ENCODE measurements at places on chromosomes 11 and 22.

GRCh38 chr22:37211075-37211865 is 1.0 kb downstream of the SSTR3 start:
- DNase-seq, result no peak

DNA sequence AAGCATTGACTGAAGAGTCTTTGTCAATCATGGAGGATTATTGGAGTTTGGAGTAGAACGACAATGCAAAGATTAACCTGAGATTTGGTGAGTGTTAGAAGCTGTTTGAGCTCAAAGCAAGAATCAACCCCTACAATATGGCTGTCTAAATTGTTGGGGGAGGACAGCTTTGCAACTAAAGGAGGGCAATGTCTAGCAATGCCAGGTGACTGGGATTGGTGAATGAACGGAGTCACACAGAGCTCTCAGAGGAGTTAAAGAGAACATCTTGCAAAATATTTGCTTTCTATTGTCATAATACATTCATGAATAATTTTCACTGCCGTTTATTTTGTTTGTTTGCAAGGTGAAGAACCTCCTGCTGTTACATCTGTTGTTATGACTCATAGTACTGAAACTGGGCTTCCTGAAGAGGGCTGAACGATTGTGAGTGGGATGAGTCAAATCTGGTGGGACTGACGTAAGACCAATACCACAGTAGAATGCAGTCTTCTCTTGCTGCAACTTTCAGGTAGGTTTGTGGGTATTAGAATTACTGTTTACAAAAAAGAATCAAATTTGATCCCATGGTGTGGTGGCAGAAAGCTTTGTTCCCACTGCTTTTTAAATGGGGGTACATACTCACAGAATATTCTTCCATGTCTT is 281.9 kb downstream of the CADM1 start:
- DNase-seq, result no peak

- no peak for DNase-seq
These were observed 15.9 kb upstream of the PRODH start for GRCh38 chr22:18952022-18952421.

DNA sequence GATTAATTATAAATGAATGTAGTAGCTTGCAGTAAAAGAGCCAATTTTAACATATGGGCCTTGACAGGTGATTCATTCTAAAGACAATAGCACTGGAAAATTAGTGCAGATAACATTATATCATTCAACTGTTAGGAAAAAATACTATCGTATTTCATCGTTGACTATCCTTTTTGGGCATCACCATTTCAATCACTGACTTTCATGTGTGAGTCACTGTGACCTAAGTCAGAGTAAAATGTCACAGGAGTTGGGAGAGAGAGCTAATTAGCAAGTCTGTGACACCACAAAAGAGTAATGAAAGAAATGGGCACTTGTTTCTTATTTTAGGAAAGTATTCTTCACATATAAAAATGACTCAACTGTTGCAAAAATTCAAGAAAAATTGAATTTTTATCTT is 253.8 kb upstream of the CNTN5 start:
- no peak for DNase-seq

DNA sequence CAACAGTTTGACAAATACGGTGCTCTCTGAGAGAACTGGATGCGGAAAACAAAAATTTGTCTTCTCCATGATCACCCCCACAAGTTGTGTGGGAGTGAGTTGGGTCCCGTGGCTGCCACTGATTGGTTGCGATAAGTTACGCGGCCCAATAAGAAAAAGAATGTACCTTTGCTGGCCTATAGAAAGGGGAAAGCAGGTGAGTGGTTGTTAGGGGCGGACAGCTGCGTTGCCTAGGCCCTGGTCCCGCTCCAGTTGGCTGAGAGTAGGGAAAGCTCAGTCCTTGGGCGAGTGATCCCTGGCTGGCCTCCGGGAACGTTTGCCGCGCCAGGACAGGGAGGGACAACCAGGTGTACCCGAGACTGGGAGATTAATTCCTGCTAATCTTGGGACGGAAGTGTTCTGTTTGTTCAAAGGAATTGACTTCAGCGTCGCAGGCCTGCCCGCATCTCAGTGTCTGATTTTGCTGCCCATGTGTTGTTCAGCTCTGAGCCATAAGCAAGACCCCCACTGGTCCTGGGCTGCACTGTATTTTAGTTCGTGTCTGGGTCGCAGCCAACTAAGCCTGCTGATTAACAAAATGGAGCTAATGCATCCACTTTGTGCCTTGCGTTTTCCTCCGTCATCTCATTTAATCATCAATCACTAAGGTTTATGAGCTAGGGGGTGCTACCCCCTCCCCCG is 773 bp upstream of the SYVN1 start:
- peak; percentile 93 for DNase-seq

DNA sequence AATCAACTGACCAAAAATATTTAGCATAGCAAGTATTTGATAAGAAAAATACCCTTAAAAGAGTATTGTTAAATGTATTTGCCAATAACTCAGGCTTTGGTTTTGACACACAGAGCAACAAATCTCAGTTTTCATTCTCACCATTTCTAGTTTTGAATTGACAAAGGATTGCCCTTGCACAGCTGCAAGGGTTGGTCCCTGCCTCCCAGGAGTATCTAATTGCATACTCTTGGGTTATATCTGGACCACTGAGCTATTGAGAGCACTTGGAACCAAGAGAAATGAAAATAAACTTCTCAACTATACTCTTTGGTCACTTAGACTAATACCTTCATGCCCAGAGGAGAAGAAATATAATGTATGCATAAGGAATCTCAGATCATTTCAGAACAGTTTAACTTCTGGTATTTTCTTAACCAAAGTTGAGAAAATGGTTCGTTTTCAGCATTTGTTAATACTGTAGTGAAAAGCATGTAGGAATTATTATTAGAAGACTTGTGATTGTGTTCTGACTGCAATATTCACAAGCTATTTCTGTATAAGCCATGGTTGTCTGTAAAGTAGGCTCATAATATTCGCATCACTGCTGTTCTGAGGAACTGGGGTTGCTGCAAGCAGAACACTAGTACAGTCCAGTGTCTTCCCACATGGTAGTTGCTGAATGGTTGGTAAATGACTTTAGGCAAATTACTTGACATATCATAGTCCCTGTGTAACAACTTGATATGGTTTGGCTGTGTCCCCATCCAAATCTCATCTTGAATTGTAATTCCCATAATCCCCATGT is 7.9 kb downstream of the C2CD3 start:
- no peak for DNase-seq

DNA sequence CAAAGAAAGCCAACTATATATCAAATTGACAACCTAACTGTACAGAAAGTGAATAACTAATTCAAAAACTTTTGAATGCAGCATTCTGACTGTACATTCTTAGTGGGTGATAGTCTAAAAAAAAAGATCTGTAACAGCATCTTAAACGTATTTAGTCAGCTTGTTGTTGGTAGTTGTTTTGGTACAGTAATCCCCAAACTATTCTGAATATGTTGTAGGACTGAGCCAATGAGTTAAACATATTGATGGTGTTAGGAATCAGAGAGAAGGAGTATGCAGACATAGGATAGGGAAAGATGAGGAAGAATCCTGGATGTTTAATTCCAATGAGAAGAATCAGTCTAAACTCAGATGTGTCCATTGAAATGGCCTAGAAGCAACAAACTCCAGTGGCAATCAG is 41.9 kb upstream of the KIRREL3 start:
- DNase-seq, result no peak

DNA sequence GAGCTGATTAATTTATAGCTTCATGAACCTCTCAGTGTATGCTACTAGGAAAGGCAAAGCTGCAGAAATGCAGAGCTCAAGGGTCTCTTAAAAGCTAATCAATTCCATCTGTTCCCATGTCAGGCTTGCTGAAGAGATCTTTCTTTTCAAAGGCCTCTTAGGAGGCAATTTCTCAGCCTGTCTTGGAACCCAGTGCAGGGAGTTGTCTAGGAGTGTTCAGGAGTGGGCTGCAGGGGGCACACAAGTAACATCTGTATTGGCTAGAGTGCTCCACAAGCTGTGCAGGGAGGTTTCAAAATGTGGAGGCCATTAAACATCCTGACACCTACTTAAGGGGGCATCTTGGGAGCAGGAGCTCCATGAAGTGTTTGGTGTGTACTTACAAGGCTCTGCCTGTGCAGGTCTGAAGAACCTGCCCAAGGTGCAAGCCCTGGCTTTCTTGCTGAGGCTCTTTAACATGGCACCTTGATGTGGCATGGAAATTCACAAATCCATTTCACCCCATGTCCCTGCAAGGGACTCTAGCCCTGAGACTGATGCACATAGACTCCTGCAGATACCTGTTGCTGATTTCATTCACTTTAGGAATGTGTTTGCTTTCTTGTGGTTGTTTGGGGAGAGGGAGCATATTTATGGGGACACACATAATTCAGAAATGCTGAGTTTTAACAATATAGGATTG is 134.7 kb downstream of the ME3 start:
- DNase-seq, result no peak

GRCh38 chr11:2142300-2142759 is 3.1 kb upstream of the IGF2 start:
- DNase-seq, result no peak

GRCh38 chr11:63489879-63490278 is 1.1 kb downstream of the PLAAT5 start:
- no peak for DNase-seq

GRCh38 chr11:111906680-111907079 is 4.9 kb downstream of the CRYAB start:
- no peak for DNase-seq

GRCh38 chr22:24845041-24845898 is 39.3 kb downstream of the SGSM1 start:
- DNase-seq, result no peak

- peak; percentile 82 for DNase-seq
These were observed 63.0 kb downstream of the PPFIBP2 start for GRCh38 chr11:7576726-7577290.

DNA sequence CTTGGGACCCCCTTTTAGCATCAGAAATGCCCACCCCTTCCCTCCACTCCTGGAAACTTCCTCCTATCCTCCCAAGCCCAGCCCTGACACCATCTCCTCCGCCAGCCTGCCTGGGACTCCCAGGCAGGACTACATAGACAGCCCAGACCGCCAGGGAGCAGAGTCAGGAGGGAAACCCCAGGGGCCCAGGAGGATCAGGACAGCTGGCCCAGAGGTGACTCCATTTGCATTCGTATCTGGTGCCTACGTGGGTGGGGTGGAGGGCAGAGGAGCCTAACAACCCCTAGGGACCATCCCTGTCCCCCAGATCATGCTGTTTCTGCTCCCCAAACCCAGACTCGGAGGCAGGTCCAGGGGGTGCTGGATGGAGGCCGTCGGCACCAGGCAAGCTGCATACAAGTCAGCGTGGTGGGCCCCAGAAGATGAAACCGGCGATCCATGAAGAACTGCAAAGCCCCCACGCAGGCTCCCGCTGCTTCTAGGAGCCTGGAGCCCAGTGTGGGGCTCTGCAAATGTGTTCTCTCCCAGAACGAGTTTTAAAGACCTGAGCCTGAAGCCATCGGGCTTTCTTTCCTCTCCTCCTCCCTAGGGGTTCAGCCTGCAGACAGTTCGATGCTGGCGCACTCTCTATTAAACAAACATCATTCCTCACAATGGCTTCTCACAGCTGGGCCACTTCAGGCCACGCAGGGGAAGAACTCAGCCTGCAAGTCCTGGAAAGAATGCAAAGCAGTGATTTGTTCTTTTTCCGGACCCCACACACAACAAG is 1506.8 kb downstream of the BRD1 start:
- DNase-seq, result peak; percentile 48

- peak; percentile 32 for DNase-seq
These were observed 131.2 kb upstream of the B3GAT1 start for GRCh38 chr11:134543241-134543640.

DNA sequence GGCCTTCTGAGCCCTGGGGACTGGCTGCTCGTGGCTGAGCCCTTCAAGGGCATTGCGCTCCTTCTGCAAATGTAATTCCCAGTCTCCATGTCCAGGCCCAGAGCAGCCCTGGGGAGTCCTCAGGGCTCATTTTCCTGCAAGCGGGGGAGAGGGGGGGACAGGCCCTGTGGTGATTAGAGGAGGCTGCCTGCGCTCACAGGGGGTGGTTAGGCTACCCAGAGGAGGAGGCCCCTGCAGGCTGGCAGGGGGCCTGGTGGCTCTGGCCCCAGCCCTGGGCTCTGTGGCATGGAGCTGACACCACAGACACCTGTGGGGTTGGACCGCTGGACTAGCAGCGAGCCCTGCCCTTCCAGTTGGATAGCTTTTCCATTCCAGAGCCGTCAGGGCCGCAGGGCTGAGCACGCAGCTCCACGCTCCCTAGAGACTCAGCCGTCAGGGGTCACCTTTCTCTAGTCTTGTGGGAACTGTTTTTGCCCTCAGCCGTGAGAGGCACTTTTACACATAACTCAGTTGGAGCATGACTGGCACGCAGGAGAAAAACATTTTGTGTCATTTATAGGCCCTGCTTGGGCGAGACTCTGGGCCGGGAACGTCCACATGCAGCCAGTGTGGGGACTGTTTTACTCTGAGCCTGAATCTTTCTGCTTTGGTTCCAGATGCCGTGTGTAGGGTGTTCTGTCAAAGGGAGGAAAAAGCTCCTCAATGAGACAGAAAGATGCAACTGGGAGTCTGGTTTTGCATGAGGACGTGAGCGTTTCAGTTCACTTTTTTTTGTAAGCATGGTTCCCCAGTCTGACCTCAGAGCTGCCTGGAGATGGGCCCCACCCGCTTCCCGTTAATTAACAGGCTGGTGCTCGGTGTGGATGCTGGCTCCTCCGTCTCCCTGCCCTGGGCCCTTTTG is 58.1 kb downstream of the LRP5 start:
- no peak for DNase-seq

GRCh38 chr22:36470162-36470993 is 11.1 kb downstream of the TXN2 start:
- peak; percentile 86 for DNase-seq

GRCh38 chr11:118608360-118609227 is 1.2 kb downstream of the PHLDB1 start:
- peak; percentile 53 for DNase-seq

DNA sequence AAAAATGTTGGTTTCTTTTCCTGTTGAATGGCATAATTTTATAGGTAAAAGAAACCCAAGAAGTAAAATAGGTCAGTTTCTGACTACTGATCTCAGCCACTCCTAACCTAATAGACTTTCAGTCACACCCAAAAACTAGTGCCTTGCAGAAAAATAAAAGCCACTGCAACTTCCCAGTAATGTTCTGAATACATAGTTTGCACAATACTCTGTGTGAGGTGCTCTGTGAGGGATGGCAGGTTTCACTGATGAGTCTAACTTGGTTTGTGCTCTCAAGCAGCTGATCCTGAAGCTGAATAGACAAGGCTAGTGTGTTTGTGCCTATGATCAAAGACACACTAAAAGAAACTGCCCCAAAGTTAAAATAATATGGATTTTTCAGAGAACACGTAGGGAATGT is 758.3 kb downstream of the NELL1 start:
- no peak for DNase-seq

GRCh38 chr11:76790251-76790650 is 7.1 kb downstream of the TSKU start:
- no peak for DNase-seq

- no peak for DNase-seq
These were observed 29.2 kb downstream of the SGSM3 start for GRCh38 chr22:40399621-40400020.

DNA sequence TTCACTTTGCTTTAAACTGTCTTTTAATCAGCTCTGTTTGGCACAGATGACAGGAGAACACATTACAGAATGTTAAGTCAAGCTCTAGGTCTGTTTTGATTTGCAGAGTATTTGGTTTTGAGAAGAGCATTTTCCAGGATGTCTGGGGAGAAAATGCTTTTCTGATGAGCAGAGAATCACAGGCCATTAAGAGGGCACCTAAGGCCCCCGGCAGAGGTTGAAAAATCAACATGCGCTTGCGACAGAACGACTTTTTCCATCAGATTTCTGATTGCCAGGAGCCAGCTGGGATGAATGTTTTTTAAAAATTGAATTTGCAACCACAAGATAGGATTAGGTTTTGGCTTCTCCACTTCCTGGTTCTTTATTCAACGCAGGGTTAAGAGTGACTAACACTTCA is 304.5 kb downstream of the JRKL start:
- DNase-seq, result no peak
